ENCODE measurements at places on chromosomes 3 and 15. TPM values are rescaled to one million over a fixed set of nuclear protein-coding genes. Genes with fewer than 3 reads are reported as not detected.

Gene SHC4
- 0.22 TPM for total RNA-seq

Gene LRRC31
- total RNA-seq = not detected

Gene DLL4
- not detected for total RNA-seq

Gene VIPR1
- total RNA-seq = 0.41 TPM

Gene LTK
- 0.78 TPM for total RNA-seq

Gene PRTG
- total RNA-seq = not detected

Gene ACAN
- total RNA-seq = not detected

Data from Karpas-422 (cell line).